Stimulated activated CD4-positive, alpha-beta T cell treated with anti-CD3 and anti-CD28 coated beads, Interleukin-1b, Interleukin-23, amount 100 ng/mL, for 24 hours (primary cell): ENCODE measurements at places on chromosomes 4 and X.

DNA sequence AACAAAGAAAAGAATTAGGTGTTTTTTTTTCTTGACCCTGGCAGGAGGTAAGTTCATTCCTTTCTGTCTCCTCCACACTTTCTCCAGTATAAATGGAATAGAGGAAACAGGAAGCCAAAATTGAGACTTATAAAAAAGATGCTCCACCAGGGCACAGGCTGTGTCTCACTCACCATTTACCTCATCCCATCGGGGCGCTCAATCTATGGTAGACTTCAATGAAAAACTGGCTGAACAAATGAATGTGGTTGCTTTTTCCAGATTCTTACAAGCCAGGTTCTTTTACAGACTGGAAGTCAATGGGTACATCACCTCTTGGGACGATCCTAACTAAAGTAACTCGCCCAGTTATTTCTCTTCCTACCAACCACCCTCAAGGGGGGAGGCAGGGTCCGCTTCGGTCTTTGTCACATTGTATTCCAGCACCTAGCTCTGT lies 685 bp downstream of the COMMD8 start:
- DNase-seq = no peak

DNA sequence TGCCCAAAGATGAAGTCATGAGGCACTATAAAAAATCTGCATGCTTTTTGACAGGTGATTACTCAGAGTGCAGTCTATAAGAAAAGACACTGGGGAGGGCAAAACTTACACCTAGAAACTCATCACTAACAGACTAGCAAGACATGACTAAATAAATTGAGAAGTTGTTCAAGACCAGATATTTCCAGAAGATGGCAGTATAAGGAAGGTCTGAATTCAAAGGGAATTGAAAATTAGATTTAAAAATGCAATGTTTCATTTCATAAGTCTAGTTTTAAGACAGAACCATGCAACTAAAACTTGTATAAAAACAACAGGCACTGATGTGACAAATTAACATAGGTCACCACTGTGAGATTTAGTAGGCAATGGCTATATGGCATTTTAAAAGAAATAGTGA lies 232.5 kb upstream of the POF1B start:
- no peak for DNase-seq

DNA sequence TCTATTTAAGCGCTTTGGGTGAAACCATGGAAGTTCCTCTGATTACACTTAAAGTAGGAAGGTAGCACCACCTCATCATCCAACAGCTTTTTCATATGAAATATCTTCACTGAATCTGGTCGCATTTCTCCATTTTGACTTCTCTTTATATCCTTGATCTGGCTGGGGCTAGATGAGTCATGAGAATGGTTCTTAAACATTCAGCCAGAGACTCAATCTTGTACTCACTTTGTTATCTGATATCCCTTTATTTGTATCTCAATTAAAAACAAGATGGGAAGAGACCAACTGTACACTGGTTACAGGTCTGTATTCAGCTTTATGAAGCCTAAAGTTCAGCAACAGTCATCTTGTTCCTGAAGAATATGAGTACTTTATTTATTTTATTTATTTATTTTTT lies 84.9 kb downstream of the CBLL2 start:
- no peak for DNase-seq

DNA sequence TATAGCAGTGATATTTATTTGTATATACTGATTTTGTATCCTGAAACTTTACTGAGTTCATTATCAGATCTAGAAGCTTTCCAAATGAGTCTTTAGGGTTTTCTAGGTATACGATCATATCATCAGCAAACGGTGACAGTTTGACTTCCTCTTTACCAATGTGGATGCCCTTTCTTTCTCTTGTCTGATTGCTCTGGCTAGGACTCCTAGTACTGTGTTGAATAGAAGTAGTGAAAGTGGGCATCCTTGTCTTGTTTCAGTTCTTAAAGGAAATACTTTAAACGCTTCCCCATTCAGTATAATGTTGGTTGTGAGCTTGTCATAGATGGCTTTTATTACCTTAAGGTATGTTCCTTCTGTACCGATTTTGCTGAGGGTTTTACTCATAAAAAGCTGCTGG lies 37.5 kb downstream of the CBR4 start:
- no peak for DNase-seq

DNA sequence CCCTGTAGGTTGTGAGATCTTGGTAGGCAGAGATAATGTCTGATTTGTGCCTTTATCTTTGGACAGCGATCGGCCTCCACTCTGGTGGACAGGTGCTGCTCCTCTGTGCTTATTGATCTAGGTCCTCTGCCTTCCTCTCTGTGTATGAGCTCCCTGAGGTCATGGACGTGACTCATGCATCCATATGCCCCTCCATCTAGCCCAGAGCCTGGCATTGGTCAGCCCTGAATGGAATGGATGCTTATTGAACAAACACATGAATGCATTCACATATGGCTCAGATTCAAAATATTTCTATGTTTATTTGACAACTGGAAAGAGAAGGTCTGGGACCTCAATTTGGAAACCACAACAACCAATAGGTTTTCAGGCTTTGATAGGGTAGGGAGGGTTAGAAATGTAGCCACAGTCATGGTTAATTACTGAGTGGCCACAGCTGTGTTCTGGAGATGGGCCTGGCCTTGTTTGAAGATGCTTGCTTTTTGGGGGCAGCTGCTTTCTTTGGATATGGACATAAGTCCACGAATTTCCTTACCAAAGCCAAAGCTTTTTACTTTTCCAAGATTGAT lies 76.2 kb downstream of the SEL1L3 start:
- DNase-seq = no peak

DNA sequence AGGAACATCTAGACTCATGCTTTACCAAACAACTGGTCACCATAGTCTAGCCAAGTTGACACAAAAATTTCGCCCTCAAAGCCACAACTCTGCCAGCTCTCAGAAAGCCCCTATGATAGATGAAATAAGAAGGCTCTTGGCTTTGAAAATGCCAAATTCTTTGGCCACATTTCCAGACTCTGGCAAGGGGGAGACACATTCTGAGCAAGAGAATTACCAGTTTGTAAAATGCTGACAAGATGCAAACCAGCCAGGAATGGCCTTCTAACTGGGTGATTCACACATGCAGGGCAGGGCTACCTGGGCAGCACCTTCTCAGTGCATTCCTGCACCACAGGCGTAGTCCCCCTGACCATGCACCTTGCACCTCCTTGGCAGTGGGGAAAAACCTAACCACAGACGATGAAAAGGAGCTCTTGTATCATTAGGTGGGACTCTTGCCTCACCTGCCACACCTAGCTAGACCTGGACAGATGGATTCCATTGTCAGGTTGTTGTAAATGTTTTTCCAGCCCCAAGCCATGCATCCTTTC lies 77.4 kb upstream of the CPEB2 start:
- no peak for DNase-seq

DNA sequence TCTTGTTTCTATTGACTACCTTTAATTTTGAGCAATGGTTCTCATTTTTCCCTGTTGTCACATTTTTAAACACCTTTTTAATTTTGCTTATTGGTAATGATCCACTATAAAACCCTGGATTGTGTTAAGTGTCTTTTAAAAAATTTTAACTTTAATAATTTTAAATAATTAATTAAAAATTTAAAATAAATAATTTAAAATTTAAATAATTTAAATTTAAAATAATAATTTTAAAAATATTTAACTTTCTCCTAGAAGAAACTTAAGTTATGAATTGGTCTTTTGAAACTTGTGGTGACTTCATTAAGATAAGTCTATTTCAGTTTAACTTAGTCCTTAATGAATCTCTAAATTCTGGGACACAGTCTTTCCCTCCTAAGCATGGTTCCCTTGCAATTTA lies 566.3 kb upstream of the GALNTL6 start:
- no peak for DNase-seq

DNA sequence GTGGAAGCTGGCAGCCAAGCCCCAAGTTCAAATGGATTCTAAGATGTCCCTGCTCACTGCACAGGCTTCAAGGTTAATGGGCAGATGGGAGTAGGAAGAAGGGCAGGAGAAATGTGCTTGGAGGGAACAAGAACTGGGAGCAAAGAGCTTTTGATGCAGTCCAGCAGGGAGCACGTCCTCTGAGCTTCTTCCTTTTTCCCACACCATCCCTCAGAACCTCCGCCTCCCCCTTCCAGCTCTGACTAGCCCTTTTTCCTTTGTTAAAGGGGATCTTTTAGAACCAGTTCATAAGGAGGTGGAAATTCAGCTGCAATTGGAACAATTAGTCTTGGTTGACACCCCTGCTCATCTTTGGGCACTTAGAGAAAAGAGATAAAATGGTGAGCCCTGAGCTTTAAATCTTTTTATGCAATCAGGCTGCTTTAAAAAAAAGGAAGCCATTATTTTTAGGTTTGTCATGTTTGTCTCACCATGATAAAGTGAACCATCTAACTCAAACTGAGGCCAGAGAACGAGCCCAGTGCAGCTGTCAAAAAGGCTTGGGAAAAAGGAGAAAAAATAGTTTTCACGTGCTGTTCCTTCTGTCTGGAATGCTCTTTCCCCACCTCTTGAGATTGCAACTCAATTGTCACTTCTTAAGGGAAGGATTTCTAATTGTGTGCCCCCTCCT lies 135.8 kb upstream of the IL1RAPL2 start:
- no peak for DNase-seq

DNA sequence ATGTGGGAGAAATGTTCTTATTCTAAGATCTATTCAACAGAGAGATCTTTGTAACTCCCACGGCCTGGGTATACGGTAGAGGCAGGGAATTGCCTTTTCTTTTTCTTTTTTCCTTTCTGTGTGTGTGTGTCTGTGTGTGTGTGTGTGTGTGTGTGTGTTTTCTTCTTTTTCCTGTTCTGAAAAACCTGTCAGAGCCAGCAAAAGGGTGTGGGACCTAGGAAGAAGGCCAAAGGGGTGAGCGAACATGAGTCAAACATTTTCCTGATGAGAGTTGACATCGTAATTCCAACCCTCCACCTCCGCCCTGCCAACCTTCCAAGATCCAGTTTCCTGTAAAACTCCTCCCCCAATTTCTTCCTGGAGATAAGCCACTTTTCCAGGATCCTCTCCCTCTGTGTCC lies 2.8 kb upstream of the CHIC2 start:
- no peak for DNase-seq

- no peak for DNase-seq
Observed at GRCh38 chr4:123556526-123556925, 159.9 kb downstream of the SPRY1 start.

DNA sequence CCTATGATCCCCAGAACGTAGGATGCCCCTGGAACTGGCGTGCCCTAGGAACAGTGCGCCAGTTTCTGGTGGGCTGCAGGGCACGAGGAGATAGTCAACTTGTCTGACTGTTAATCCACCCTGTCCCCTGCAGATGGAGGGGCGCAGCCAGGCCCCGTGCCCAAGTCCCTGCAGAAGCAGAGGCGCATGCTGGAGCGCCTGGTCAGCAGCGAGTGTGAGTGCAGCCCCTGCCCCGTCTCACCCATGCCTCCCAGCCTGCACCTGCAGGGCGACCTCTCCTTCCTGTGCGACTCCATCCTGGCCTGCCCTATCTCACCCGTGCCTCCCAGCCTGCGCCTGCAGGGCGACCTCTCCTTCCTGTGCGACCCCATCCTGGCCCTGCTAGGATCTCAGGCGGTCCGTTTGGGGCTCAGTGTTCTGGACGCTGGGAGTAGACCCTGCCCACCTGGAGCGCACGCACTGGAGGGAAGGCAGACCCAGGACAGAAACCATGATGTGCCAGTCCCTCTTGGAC lies 22.2 kb downstream of the WFS1 start:
- DNase-seq = no peak

DNA sequence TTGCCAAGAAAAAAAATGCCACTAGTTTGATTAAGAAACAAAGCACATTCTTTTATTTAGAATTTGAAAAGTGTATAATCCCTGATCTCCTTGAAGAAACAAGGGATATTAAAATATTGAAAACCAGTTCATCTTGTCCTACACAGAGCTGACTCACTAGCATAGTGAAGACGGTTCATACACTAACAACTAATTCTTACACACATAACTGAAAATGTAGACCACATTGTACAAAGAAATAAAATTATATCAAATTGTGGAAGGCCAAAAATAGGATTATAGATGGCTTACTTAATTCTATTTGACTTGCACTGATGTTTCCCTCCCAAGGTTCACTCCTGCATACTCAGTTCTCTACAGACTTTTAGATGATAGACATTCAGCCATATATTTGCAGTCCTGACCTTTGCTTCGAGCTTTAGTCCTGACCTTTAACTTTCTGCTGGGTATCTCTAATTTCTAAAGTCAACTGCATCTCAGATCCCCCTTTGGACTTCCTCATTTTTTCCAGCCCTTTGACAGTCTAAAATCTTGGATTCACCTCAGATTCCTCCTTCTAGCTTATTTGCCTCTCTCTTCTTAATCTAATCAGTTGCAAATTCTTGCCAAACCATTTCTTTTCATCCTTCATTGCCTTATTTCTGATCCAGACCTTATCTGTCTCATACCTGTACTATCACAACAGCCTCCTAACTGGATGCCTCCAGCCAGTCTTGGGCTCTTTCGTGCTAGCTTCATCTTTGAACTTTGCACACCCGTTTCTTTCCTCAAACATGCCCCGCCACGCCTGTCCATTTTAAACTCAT lies 4.5 kb upstream of the WWC2 start:
- DNase-seq = no peak
